ENCODE measurements at places on chromosomes 16 and 17.

DNA sequence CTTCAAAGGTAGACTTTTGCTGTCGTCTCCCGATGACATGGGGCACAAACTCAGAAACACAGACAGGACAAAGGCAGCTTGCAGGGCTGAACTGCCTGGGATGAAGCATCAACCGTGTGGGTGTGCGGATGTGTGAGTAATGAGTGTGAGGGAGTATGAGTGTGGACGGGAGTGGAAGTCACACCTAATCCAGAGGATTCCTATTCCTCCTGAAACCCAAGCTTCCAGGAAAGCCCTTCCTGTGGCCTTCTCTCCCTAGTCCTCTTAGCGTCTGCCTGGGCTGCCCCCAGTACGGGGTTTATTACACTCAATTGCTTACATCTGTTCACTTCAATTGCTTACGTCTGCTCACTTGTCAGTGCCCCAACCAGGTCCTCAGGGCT, 2.3 kb upstream of the IL4R start:
- DNase-seq = no peak

DNA sequence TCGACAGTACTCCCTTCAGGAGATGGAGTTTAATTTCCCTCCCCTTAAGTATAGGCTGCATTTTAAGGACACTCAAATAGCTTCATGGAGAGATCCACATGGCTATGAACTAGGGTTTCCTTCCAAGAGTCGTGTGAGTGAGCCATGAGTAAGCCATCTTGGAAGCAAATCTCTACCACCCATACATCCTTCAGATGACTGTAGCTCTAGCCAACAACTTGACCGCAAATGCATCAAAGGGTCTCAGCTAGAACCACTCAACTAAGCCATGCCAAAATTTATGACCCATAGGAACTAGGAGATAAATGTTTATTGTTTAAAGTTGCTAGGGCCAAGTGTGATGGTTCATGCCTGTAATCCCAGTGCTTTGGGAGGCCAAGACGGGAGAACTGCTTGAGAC, 43.4 kb downstream of the METTL16 start:
- DNase-seq = no peak

DNA sequence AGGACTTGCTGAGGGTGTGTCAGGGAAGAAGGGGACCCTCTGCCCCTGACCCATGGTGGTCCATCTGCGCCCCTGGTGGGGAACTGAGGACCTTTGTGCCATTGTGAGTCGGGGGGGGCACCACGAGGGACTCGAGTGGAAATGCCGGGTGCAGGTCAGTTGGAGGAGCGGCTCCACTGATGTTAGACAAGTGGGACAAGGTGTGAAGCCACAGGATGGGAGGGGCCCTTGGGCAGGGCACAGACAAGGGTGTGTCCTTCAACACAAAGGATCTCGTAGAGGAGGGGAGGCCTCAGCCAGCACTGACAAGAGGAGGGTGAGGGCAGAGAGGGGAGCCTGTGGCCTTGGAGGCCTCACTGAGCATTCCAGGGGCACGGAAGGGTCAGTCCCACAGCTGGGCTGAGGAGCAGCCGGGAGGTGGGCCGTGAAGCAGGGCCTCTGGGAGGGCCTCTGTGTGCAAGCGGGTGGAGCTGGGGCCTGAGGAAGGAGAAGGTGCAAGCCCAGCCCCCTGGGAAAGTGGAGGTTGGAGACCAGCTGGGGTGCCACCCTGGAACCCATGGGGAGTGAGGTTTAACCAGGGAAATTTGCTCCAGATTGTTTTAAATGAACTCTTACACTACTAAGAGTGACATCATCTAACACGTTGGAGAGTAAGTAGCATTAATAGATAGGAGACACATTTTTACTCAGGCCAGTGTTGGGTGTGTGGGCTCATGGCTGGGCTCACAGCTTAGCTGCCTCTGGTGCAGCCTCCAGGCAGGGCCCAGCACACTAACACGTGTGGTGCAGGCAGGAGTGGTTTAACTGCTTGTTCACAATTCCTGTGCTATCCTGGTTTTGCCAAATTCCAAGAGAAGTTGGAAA, 27.9 kb downstream of the NARF start:
- no peak for DNase-seq

DNA sequence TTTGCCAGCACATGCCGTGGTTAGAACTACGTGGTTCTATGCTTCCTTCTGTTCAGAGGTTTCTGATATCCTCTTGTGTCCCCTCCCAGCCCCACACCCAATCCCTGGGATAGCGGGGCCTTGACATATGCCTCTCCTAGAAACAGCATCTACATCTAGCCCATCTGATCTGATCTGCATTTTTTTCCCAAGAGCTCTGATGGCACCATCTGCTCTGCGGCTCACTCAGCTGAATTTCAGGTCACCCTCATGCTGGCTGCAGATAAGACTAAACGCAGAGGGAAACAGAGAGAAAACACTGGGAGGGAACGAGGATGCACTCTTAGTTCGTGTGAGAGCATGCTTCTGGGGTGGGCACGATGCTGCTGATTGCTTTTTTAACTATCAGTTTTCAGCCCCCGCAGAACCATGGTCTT, 10.7 kb downstream of the WIPI1 start:
- no peak for DNase-seq
